Stimulated activated memory B cell treated with anti-CD40 and anti-IgM and Interleukin-4, amounts not matched to agents 10 μg/mL and 1 μg/mL and 100 μg/mL, for 72 hours (primary cell): ENCODE measurements at places on chromosomes 6 and 20.
A peak's percentile ranks its signal among the peaks of the same experiment; 100 is the strongest.

- no peaks in the 10 kb centered on the region for H3K27me3 ChIP-seq
- peak; percentile 87 for ATAC-seq
- peak overlapping the region; percentile 43 for H3K27ac ChIP-seq
These were observed 347.3 kb downstream of the DHX35 start for GRCh38 chr20:39309458-39309857.

DNA sequence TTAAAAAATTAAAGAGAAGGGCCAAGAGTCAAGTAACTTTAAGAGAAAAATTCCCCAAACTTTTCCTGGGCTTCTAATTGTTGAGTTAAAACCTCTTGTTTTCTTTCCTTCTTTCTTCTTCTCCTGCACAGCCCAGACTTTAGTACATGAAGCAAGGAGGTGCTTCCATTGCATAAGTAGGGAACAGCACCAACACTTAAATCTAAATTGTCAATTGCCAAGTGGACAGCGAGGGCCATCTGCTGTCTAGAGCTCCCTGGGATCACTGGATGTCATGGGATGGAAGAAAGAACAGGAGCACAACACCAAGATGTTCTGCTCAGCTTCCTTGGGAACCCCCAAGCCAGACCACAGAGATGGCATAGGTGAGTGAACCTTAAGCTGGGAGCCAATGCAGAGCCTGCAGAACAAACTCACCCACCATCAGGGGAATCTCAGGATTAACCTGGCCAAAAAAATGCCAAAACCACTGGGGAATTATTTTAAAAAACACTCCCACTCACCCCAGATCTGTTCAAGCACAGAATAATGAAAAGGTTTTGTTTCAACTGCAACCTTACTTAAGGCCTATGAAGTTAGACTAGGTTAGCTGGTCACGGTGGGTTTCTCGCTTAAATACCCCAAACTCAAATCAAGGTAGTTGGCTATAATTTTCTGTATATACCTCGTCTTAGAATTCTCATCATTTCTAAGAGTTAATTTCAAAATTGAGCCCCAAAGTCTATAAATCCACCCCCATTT is 67.8 kb downstream of the TNFRSF21 start:
- H3K36me3 ChIP-seq = no peaks in the 10 kb centered on the region
- no peak for ATAC-seq
- no peak overlapping the region for H3K4me3 ChIP-seq
- H3K27ac ChIP-seq = peak overlapping the region; percentile 67
- H3K27me3 ChIP-seq = no peaks in the 10 kb centered on the region

- H3K27ac ChIP-seq = peak overlapping the region; percentile 100
- peak overlapping the region; percentile 54 for H3K4me3 ChIP-seq
- H3K4me1 ChIP-seq = peaks cover 64% of the 10 kb centered on the region
- H3K36me3 ChIP-seq = peaks cover 68% of the 10 kb centered on the region
- no peak for ATAC-seq
- H3K27me3 ChIP-seq = no peaks in the 10 kb centered on the region
These were observed 2.2 kb upstream of the TAP2 start for GRCh38 chr6:32840604-32841246.

GRCh38 chr6:157759028-157759427 is 64.0 kb upstream of the SNX9 start:
- peaks cover 92% of the 10 kb centered on the region for H3K4me1 ChIP-seq
- no peaks in the 10 kb centered on the region for H3K36me3 ChIP-seq
- ATAC-seq = no peak
- H3K27ac ChIP-seq = peak overlapping the region; percentile 83
- no peak overlapping the region for H3K4me3 ChIP-seq

GRCh38 chr6:101085327-101085726 is 204.2 kb upstream of the ASCC3 start:
- H3K27me3 ChIP-seq = peaks cover 6% of the 10 kb centered on the region
- H3K4me1 ChIP-seq = no peaks in the 10 kb centered on the region
- H3K27ac ChIP-seq = no peak overlapping the region
- ATAC-seq = no peak
- no peaks in the 10 kb centered on the region for H3K36me3 ChIP-seq

DNA sequence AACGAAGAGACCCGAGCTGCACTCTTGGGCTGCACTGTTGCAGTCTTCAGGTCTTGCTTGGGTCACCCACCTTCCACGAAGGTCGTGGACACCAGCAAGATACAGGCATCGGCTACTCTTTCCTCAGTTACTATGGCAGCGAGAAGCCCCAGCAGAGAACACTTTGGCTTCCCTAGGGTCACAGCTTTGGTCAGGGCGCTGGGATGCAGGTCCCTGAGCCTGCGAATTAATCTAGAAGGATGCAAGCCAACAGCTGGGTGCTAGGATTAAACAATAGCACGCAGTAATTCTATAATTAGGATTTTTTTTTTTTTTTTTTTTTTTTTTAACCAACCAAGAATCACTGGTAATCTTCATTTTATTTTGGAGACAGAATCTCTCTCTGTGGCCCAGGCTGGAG is 2.1 kb downstream of the KHDC3L start:
- H3K4me3 ChIP-seq = no peak overlapping the region
- ATAC-seq = no peak
- no peak overlapping the region for H3K27ac ChIP-seq
- H3K4me1 ChIP-seq = no peaks in the 10 kb centered on the region

DNA sequence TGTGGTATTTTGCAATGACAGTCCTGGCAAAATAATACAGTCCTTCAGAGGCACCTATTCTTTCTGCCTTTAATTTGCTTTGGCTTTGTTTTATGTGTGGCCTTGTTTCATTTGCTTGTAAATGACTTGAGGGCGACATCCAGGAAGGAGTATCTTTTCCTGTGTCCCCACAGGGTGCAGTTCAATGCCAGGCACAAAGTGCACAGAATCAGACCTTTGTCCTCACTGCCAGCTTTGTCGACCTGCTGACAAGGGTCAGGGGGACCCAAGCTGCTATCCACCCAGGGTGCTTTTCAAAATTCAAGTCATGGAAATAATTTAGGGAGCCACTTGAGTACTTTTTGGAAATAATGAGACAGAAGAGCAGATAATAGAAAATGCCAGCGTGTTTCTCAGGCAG is 37.0 kb upstream of the CDKN1A start:
- no peak overlapping the region for H3K27ac ChIP-seq
- no peaks in the 10 kb centered on the region for H3K4me1 ChIP-seq
- H3K4me3 ChIP-seq = no peak overlapping the region
- H3K36me3 ChIP-seq = no peaks in the 10 kb centered on the region

DNA sequence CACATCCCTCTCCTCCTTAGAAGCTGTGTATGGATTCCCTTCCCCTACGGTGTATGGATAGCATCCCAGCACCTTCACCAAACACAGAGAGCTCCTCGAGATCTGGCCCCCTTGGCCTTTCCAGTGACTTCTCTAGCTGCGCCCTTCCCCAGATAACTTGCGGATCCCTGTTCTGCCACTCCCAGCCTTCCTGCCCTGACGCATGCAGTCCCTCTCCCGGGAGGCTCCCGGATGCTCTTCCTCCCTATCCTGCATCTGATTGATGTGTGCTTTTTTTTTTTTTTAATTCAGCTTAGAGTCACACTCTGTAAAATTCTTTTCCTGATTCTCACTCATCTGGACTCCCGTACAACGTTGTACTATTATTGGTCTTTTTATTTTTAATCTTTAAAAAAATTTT is 44.8 kb downstream of the GCNT2 start:
- no peak for ATAC-seq
- no peak overlapping the region for H3K27ac ChIP-seq
- H3K36me3 ChIP-seq = peaks cover 63% of the 10 kb centered on the region
- H3K4me3 ChIP-seq = no peak overlapping the region
- H3K27me3 ChIP-seq = no peaks in the 10 kb centered on the region

DNA sequence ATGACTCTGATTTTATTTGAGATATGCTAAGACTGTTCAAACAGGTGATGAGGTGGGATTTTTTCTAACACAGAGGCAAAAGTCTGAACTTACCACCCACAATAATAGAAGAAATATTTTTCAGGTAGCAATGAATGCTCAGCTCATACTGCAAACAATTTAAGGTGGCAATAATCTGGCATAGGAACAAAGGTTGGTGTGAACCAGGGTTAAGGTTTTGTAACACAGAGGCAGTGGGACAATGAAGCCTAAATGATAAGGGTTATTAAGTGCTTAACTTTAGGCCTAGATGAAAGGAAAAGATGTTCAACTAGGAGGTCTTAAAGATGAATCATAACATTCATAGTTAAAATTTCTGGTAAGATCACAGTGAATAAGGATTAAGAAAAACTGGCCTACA is 4.9 kb downstream of the ASCC3 start:
- peaks cover 38% of the 10 kb centered on the region for H3K36me3 ChIP-seq
- no peak overlapping the region for H3K4me3 ChIP-seq
- H3K27ac ChIP-seq = no peak overlapping the region
- H3K27me3 ChIP-seq = no peaks in the 10 kb centered on the region
- H3K4me1 ChIP-seq = peaks cover 63% of the 10 kb centered on the region

GRCh38 chr20:24166412-24166811 is 177.8 kb upstream of the GGTLC1 start:
- H3K4me3 ChIP-seq = no peak overlapping the region
- H3K27ac ChIP-seq = no peak overlapping the region
- no peak for ATAC-seq
- no peaks in the 10 kb centered on the region for H3K4me1 ChIP-seq
- no peaks in the 10 kb centered on the region for H3K36me3 ChIP-seq

DNA sequence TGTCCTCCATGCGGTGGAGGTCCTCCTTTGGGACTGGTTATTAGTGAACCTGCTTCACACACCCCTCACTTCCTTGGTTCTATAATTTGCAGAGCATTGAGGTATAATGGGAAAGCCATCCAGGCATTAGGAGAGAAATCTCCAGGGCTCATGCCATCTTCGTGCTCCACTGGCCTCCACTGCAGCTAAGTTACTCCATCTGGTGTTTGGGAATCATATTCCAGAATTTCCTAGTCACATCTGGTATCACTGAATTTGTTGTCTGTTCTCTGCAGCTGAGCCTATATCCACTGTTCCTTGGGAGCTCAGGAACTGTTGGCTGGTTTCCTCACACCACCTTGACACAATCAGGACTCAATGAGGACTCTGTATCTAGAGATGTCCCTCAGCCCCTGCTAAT is 173.0 kb upstream of the TSHZ2 start:
- no peak for ATAC-seq
- H3K36me3 ChIP-seq = no peaks in the 10 kb centered on the region
- H3K27ac ChIP-seq = no peak overlapping the region
- no peaks in the 10 kb centered on the region for H3K27me3 ChIP-seq
- H3K4me3 ChIP-seq = no peak overlapping the region

GRCh38 chr20:12566596-12566995 is 442.2 kb upstream of the SPTLC3 start:
- no peak overlapping the region for H3K4me3 ChIP-seq
- no peak for ATAC-seq
- H3K36me3 ChIP-seq = no peaks in the 10 kb centered on the region
- no peak overlapping the region for H3K27ac ChIP-seq
- no peaks in the 10 kb centered on the region for H3K27me3 ChIP-seq

- peak; percentile 34 for ATAC-seq
- H3K27me3 ChIP-seq = peaks cover 84% of the 10 kb centered on the region
- peaks cover 19% of the 10 kb centered on the region for H3K4me1 ChIP-seq
- H3K36me3 ChIP-seq = no peaks in the 10 kb centered on the region
These were observed 306 bp downstream of the EBF4 start for GRCh38 chr20:2692886-2693285.

- H3K4me3 ChIP-seq = no peak overlapping the region
- H3K4me1 ChIP-seq = no peaks in the 10 kb centered on the region
- no peak for ATAC-seq
- no peaks in the 10 kb centered on the region for H3K36me3 ChIP-seq
- H3K27ac ChIP-seq = no peak overlapping the region
These were observed 226.2 kb downstream of the TTLL2 start for GRCh38 chr6:167550941-167551627.

DNA sequence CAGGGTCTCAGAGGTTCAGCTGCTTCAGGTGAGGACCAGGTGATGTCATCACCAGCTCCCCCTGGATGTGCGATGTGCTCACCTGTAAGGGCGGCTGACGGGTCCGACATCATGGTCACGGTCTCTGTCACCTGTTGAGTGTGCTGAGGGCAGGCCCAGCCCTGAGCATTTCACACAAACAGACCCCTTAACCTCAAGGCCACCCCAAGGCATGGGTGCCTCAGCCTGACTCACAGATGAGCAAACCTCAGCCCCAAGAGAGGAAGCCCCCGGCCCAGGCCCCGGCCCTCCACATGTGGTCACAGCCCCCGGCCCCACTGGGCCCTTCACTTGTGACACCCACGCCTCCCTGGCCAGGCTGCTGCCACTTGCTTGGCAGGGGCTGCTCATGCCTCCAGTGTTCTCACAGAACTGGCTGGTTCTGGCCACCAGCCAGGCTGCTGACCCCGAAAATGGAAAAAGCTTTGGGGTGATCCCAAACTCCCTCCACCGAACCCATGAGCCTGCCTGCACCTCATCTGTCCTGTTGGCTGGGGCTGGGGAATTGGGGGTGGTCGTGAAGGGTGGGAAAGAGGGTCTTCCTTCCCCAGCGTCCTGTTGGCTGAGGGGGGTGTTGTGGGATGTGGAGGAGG is 33.3 kb downstream of the PRR18 start:
- no peak for ATAC-seq
- H3K27me3 ChIP-seq = peaks cover 16% of the 10 kb centered on the region
- H3K27ac ChIP-seq = no peak overlapping the region
- peaks cover 25% of the 10 kb centered on the region for H3K4me1 ChIP-seq
- H3K36me3 ChIP-seq = no peaks in the 10 kb centered on the region

- no peak for ATAC-seq
- H3K27ac ChIP-seq = peak overlapping the region; percentile 80
- peaks cover 30% of the 10 kb centered on the region for H3K4me1 ChIP-seq
- peak overlapping the region; percentile 84 for H3K4me3 ChIP-seq
These were observed 902 bp downstream of the SAMHD1 start for GRCh38 chr20:36950414-36951197.

- no peaks in the 10 kb centered on the region for H3K4me1 ChIP-seq
- H3K27ac ChIP-seq = no peak overlapping the region
- no peak for ATAC-seq
- no peak overlapping the region for H3K4me3 ChIP-seq
- peaks cover 11% of the 10 kb centered on the region for H3K27me3 ChIP-seq
These were observed 1.4 kb downstream of the CST9 start for GRCh38 chr20:23604306-23604705.

DNA sequence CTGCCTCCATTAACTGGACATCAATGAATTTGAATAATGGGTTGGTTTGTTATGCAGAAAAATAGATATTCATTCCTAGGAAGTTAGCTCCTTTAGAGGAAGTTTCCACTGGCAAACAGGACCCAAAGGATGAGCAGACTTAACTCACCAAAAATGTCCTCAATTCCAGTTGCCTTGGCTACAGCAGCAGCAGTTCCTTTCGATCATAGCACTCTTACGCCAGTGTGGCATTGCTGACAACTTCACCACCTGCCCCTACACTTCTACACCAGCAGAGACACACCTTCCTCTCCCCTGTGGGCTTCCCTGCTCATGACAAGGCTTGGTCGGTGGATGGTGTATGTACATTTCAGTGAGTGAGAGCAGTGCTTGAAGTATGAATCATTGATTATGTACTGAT is 532.8 kb downstream of the QKI start:
- peaks cover 31% of the 10 kb centered on the region for H3K27me3 ChIP-seq
- no peak overlapping the region for H3K27ac ChIP-seq
- H3K4me1 ChIP-seq = peaks cover 10% of the 10 kb centered on the region
